ENCODE measurements at places on chromosomes 6 and 20.

DNA sequence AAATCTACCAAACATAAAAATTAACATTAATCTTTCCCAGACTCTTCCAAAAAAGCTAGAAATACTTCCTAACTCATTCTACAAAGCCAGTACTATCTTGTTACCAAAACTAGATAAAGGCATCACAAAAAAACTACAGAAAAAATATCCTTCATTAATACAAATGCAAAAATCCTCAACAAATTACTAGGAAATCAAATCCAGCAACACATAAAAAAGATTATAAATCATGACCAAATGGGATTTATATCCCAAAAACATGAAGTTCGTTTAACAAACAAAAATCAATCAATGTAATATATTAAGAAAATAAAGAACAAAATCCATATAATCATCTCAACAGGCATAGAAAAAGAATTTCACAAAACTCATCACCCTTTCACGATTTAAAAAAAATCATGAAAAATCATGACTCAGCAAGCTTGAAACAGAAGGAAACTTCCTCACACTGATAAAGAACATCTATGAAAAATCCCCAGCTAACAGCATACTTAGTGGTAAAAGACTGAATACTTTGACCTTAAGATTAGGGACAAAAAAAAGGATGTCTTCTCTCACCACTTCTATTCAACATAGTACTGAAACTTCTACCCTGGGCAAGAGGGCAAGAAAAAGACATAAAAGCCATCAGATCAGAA, 43.2 kb downstream of the RANBP9 start:
- no peak for DNase-seq

DNA sequence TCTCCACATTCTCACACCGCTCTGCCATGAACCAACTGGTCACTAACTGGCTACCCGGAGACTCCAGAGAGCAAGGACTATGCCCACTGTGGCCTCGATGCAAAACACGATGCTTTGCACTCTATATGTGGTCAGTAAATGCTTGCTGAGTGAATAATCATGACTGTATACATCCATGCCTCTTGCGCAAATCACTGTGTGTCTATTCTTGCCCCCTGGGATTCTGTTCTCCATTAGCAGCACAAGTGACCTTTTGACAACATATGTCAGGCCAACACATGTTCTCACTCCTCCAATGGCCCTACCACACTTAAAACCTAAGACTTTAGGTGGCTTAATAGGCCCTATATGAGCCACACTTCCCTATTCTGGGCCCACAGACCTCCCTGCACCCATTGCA, 16.9 kb downstream of the KIF16B start:
- no peak for DNase-seq

DNA sequence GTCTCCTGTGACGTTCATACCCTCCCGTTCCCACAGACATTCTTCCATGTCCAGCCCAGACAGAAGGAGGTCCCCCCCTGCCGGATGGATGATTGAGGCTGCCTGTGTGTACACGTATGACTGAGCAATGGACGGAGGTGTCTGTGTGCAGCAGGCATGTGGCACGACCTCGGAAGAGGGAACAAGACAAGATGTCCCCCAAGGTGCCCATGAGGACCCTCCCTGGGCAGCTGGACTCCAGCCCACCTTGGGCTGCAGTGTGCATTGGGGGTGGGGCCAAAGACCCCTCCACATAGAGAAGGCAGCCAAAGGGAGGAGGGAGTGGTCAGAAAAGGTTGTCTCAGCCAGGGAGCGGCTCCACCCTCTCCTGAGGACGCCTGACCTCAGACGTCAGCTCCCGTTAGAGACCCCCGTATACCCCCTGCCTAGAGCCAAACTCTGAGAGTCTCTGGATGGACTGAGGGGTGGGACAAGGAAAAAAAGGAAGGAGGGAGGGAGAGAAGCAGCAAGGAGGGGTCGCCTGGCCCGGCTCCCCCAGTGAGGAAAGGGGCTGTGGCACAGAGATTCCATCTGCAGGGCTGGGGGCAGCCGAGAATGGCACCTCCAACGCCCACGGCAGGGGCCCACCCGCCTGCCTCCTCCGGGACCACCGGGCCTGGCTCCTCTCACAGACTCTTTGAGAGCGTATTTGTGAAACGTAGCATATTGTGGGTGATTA, 92.9 kb upstream of the BHLHE23 start:
- DNase-seq, result no peak

DNA sequence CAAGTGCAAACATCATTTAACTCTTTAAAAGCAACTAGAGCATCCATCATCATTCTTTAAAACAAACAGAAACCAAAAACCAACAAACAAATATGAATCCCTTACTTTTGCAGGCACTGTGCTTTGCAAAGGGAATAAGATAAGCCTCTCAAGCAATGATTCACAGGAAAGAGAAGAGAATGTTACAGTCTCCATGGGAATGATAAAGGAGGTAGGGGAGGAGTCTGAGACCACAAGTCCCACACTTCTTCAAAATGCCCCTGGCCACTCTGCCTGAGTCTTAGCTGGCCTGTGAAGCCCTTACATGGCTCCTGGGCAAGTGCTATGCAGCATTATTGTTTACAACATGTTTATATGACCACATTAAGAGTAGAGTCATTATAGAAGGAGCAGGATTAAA, 257.7 kb upstream of the MARCKS start:
- no peak for DNase-seq

GRCh38 chr20:60244373-60245146, 286.3 kb downstream of the CDH26 start:
- DNase-seq, result no peak

GRCh38 chr6:31851485-31851832, 11.2 kb downstream of the NEU1 start:
- no peak for DNase-seq

DNA sequence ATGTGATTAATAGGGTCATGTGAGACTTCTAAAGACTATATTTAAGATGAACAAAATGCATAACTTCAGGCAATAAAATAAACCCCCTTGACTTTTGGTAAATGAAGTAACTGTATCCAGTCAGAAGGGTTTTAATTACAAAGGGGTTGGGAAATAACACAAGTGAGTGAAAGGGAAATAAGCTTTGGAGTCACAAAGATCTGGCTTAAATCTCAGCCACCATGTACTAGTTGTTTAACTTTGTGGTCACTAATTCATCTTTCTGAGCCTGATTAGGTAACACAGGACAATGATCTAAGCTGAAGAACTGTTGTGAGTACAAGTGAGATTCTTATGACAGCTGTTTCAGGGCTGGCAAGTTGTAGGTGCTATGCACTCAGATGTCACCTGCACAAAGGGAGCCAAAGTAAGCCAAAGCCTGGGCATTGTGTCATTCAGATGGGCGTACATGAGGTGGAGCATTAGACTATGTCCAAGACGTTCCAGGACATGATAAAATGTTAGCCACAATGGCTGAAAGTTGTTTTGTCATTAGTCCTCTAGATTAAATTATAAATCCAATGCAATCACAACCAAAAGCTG, 13.8 kb downstream of the TOMM34 start:
- DNase-seq, result no peak

DNA sequence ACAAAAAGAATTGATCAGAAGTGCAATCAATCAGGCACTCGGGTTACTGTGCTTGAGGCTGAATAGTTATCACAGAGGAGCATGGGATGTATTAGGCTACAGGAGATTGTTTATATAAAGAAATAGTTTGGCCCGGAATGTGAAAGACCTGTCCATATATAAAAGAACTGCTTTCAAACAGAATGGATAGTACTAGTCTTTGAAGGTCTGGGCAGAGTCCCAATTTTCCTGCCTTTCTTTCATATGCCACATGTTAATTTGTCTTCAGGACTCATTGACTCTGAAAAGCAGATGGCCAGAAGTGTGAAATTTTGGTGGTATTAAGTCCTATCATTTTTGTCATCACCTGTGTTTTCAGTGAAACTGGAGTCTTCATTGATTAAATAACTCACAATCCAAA, 314.5 kb downstream of the EYA4 start:
- no peak for DNase-seq

- no peak for DNase-seq
These were observed 13.5 kb downstream of the DEFB132 start for GRCh38 chr20:271069-271468.

- DNase-seq, result no peak
These were observed 587.5 kb upstream of the ARID1B start for GRCh38 chr6:156189714-156190113.

Data from activated T-helper 9 cell treated with anti-CD3 and anti-CD28 coated beads, Interleukin-2, amount 50 U/mL, for 16 hours (primary cell).